Activated T-helper 1 cell treated with Interleukin-2 at 50 U/mL for 16 hours (primary cell): ENCODE measurements at places on chromosomes 7 and 10.

DNA sequence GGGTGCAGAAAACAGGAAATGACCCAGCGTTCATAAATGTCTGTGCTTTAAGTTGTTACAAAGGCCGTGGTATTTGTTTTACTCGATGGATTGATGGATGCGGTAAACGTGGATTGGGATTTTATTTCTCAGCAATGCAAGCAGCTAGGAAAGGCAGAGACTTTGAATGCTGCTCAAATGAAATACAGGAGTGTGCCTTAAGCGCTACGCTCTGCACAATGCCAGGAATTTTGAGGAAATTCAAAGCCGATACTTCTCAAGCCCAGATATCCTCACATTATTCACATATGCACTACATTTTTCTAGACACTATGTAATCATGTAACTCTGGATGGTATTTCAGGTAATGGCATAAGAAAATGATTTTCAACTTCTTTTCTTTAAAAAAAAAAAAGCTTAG, 514.3 kb upstream of the ADARB2 start:
- no peak for DNase-seq

- no peak for DNase-seq
Measured at GRCh38 chr10:13759168-13759567, 172.4 kb downstream of the PRPF18 start.

GRCh38 chr7:33101906-33102305, 7.3 kb downstream of the RP9 start:
- no peak for DNase-seq

DNA sequence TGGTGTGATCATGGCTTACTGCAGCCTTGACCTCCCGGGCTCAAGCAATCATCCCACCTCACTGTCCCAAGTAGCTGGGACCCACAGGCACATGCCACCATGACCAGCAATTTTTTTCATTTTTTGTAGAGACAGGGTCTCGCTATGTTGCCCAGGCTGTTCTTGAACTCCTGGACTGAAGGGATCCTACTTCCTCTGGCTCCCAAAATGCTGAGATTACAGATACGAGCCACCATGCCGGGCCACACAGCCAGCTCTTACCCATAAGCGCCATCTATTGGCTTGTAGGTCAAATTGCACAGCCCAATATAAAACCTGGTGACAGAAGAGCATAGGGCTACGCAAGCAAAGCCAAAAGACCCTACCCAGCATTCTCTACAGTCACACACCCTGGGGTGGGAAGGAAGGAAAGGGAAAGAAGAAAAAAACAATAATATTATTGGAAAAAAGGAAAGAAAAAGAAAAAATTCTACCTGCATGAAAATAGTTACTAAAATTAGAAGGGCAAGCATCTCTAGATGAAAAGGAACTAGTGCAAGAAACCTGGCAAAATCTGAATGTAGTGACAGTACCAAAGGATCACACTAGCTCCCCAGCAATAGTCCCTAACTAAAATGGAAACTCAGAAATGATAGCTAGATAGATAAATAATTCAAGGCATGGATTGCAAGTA, 29.4 kb upstream of the AMPH start:
- DNase-seq = no peak

GRCh38 chr7:74417419-74417971, 36.2 kb upstream of the GTF2IRD1 start:
- peak; percentile 27 for DNase-seq

- no peak for DNase-seq
Measured at GRCh38 chr7:43513251-43513650, 69.7 kb upstream of the STK17A start.

GRCh38 chr10:19245889-19246752, 197.5 kb downstream of the MALRD1 start:
- DNase-seq = no peak

GRCh38 chr10:71439670-71440425, 43.1 kb downstream of the CDH23 start:
- DNase-seq = no peak

DNA sequence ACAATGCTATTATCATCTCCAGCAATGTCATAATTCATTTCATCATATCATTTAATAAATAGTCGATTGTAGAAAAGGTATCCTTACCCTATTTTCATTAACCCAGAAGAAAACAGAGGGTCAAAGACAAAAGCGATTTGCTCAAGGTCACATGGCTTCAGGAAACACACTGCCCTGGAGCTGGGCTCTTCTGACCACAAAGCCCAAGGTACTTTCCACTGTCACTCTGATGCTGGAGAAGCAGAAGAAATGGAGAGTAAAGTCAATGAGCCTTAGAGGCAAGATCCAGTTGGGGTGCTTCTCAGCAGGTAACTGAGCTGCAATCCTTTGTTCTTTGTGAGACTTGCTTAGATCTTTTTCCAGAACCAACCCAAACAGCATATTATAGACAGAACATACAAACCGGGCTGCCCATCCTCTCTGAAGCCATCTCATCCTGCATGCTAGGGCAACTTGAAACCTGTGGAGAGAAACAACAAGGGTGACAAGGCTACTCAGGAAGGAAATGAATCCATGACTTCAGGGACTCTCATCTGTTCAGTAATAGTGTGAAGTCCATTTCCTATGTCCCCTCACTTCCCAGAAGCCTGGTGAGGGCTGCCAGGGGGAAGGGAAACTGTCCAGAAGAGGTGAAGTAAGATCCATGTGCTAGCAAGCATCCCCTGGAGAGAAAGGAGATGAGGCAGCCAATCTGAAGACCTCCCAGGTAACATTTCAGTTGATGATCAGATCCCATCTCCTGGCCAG, 148.6 kb upstream of the SVIL start:
- no peak for DNase-seq

DNA sequence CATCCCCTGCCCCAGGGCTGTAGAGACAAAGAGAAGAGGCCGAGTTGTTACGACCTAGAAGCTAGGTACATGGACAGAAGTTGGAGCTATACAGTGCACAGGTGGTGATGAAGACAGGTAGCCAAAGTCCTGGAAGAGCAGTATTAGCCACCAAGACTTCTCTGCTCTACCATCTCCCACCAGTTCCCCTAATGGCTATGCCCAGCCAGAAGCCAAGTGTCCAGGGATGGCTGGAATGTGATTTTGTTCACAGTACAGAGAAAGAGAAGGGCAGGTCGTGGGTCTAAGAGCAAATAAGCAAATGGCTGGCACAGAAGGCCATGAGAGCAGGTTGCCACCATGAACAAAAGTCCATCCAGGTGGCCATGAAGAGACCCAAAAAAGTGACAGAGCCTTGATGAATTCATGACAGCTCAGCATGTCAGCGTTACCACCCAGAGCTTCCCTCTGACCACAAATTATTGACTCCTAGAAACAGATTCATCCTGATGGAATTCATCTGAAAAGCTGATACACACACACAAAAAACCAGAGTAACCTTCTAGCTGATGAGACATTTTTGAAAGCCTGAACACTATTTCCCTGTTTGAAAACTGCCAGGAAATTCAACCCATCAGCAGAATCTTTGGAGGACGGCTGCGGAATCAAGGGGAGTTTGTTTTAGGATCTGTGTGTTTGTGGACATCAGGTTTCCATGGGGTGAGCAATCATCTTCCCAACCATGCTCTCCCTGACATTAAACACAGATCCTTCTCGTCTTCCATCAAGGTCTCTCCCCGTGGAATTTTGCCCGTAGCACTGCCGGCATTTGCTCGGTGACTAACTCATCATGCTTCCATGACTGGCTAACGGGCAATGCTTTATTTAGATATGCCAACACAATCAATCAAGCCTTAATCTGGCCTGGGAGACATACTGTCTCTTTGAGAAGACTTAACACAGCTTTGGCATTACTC, 906.7 kb upstream of the AUTS2 start:
- DNase-seq = no peak

GRCh38 chr10:103550229-103550628, 56.7 kb downstream of the NEURL1 start:
- no peak for DNase-seq

GRCh38 chr10:72270607-72271281, 3.0 kb upstream of the DDIT4 start:
- no peak for DNase-seq

- no peak for DNase-seq
Measured at GRCh38 chr7:132785870-132786269, 209.6 kb upstream of the PLXNA4 start.

DNA sequence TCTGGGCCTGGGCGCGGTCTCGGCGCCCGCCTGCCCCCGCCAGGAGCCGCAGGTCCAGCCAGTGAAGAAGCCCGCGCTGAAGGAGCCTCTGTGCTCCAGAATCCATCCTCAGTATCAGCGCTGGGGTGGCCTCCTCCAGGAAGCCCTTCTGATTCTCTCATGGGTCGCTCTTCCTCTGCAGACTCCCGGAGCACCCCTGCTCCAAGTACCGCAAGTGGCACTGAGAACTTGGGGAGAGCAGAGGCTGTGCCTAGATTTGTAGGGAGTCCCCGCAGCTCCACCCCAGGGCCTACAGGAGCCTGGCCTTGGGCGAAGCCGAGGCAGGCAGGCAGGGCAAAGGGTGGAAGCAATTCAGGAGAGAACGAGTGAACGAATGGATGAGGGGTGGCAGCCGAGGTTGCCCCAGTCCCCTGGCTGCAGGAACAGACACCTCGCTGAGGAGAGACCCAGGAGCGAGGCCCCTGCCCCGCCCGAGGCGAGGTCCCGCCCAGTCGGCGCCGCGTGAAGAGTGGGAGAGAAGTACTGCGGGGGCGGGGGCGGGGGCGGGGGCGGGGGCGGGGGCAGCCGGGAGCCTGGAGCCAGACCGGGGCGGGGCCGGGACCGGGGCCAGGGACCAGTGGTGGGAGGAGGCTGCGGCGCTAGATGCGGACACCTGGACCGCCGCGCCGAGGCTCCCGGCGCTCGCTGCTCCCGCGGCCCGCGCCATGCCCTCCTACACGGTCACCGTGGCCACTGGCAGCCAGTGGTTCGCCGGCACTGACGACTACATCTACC, at the start of gene ALOX5:
Gene ALOX5 (plus strand): TSS at position 641 of the 774 bp plus-strand sequence. CDS start 64 bp downstream, at position 705.
- DNase-seq = peak; percentile 17

- no peak for DNase-seq
Measured at GRCh38 chr7:4010061-4010605, 672.0 kb upstream of the FOXK1 start.

DNA sequence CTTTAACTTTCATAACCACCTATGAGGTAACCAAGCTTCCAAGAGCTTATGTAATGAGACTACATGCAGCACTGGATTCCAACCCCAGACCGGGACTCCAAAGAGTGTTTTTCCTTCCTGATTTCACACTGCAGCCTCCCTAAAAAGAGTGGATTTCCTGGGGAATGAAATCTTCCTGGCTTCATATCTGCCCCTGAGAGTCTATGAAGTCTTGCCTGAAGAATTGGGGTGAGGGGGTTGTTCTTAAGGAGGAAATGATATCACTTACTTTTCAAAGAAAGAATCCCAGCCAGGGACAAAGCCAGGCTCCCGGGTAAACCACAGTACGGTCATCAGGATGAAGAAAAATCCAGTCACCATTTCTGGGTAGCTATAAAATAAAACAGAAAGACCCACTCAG, 29.7 kb downstream of the STMP1 start:
- no peak for DNase-seq

GRCh38 chr10:82981137-82981723, 1106.2 kb downstream of the NRG3 start:
- no peak for DNase-seq

- DNase-seq = no peak
Measured at GRCh38 chr10:42630537-42631134, 7.7 kb downstream of the ZNF33B start.

GRCh38 chr10:113230011-113230610, 280.1 kb downstream of the TCF7L2 start:
- DNase-seq = no peak

- DNase-seq = no peak
Measured at GRCh38 chr7:44101966-44102845, 1.9 kb upstream of the AEBP1 start.

DNA sequence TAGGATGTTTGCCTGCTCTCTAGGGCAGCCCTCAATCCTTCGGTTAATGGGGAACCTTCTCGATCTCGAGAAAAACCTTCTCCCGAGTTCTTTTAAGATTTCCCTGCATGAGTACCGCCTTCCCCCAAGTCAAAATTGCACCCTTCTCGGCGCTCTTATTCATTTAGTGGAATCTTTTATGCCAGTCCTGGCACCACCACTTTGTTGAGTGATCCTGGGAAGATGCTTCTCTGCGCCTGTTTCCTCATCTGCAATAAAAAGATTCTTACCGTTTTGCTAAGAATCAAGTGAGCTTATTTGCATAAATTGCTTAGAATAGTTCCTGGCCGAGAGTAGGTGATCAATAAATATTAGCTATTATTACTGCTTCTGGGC, 697 bp downstream of the ARPC1A start:
- DNase-seq = no peak

GRCh38 chr10:113683300-113683699, 3.6 kb downstream of the CASP7 start:
- no peak for DNase-seq

- DNase-seq = no peak
Measured at GRCh38 chr10:76647301-76647700, 990.3 kb downstream of the KCNMA1 start.

DNA sequence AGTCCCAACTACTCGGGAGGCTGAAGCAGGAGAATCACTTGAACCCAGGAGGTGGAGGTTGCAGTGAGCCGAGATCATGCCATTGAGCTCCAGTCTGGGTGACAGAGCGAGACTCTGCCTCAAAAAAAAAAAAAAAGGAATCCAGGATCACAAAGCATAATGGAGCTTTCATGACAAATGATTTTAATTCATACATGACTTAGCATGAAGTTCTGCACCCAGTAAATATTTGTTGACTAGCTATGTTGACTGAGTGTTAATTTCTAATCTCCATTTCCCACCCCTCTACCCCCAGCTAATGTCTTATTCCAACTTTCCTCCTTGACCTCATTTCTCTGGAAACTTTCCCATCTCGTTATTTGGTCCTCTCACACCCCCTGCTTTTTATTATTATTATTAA, 53.3 kb downstream of the ATOH7 start:
- no peak for DNase-seq

GRCh38 chr7:20107582-20107981, 109.6 kb downstream of the MACC1 start:
- DNase-seq = no peak

GRCh38 chr7:149467321-149467859, 6.5 kb upstream of the ZNF777 start:
- DNase-seq = no peak

DNA sequence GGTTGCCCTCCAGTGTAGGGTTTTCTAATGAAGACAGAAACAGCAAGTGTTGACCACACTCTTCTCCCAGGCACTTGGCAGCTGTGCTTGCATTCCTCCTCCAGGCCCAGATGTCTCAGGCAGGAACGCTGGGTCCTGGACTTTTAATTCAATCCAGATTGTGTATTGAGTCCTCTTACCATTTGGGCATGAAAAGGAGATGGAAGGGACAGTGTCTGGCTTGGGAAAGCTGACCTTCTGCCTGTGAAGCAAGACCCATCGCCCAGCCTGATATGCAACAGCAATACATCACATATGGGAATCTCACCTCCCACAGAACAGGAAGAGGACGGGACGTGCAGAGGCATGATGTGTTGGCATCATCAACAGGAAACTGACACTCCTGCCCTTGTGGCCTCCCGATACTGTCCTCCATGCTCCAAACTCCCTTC, 174.4 kb upstream of the LYZL2 start:
- DNase-seq = no peak

GRCh38 chr7:131466735-131467365, 89.6 kb downstream of the PODXL start:
- DNase-seq = no peak

- no peak for DNase-seq
Measured at GRCh38 chr10:81348003-81348402, 527.0 kb upstream of the NRG3 start.

- DNase-seq = no peak
Measured at GRCh38 chr10:43595739-43596298, 10.4 kb upstream of the ZNF485 start.

GRCh38 chr7:104207348-104207730, 474 bp downstream of the ORC5 start:
- no peak for DNase-seq
